ENCODE measurements at places on chromosomes 6 and 20. TPM values are rescaled to one million over a fixed set of nuclear protein-coding genes. Genes with fewer than 3 reads are reported as not detected.

- no peak for DNase-seq
These were observed 8.9 kb upstream of the SOX12 start for GRCh38 chr20:316316-317068.

The DEFB132 gene
- not detected for total RNA-seq

The CCR6 gene
- 0.17 TPM for total RNA-seq

- no peak for DNase-seq
These were observed 138.1 kb upstream of the GPR6 start for GRCh38 chr6:109840034-109840433.

GRCh38 chr6:148866657-148867268, 119.9 kb downstream of the UST start:
- no peak for DNase-seq

The SOBP gene
- 0.84 TPM for total RNA-seq

- DNase-seq: no peak
These were observed 89.6 kb downstream of the TMEM242 start for GRCh38 chr6:157233686-157234085.

The TMEM244 gene
- total RNA-seq: not detected

The C4B gene
- 5.0 TPM for total RNA-seq

The LAMA2 gene
- 0.36 TPM for total RNA-seq

The ECT2L gene
- total RNA-seq: not detected

The MLIP gene
- not detected for total RNA-seq

DNA sequence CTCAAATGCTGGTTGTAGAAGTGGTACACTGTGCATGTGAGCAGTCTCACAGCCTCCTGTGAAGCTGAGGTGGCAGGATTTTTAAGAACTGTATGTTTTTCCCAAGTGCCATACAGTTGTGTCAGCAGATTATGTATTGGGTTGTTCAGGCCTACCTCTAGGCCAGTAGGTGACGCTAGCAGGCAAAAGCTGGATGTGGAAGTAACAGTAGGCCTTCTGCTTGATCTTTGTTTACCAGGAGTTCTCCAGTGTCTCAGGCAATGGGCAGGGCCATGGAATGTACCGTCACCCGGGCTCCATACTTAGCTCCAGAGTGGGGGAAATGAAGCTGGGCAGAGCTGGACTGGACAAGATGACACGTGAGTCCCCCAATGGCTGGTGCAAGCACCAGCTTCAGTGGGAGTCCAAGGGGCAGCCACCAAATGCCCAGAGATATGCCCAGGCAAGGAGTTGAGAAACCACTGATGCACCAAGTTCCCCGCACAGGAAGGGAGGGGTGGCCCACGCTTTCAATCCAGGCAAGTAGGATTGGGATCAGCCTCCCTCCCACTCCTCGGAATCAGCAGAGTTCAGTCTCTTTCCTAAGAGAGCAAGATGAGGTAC, 289.7 kb downstream of the HTR1B start:
- DNase-seq: no peak

The OPRM1 gene
- total RNA-seq: not detected

The TCF19 gene
- 59.0 TPM for total RNA-seq

GRCh38 chr6:20708367-20709124, 174.3 kb downstream of the CDKAL1 start:
- no peak for DNase-seq

The COL20A1 gene
- total RNA-seq: not detected

DNA sequence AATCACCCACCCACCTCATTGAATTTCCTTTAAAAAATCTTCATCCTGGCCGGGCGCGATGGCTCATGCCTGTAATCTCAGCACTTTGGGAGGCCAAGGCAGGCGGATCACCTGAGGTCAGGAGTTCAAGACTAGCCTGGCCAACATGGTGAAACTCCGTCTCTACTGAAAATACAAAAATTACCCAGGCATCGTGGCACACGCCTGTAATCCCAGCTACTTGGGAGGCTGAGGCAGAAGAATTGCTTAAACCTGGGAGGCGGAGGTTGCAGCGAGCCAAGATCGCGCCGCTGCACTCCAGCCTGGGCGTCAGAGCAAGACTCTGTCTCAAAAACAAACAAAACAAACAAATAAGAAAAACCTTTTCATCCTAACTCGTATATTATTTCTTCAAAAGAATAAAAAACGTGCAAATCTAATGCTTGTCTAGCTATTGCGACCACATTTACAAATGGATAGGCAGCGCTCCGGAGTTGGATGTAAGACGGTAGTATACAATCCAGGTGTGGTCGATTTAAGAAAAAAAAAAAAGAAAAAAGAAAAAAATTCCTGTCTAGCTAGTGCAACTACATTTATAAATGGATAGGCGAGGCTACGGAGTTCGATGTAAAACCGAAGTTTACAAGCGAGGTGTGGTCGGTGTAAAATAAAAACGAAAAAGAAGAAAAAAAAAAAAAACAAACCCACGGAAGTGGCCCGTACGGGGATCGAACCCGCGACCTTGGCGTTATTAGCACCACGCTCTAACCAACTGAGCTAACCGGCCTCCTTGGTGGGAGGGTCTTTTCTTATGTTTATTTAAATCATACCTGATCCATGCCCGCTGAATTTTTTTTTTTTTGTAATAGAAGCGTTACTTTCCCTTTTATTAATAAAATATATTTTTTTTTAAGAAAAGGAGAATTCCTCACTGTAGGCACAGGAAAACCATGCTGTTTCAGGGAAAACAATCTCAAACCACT, 70.7 kb upstream of the PRSS16 start:
- peak; percentile 67 for DNase-seq

The FOXQ1 gene
- not detected for total RNA-seq

GRCh38 chr6:89360415-89360999, 8.0 kb upstream of the UBE2J1 start:
- no peak for DNase-seq

GRCh38 chr20:17647391-17648314, 34.4 kb downstream of the RRBP1 start:
- DNase-seq: no peak

All from natural killer cell treated with Interleukin-12 subunit alpha and Interleukin-12 subunit beta and Interleukin-15 and Interleukin-18, amount 100 ng/mL, for 72 hours (primary cell).